ENCODE measurements at places on chromosomes 4 and X. TPM values are rescaled to one million over a fixed set of nuclear protein-coding genes. Genes with fewer than 3 reads are reported as not detected.

DNA sequence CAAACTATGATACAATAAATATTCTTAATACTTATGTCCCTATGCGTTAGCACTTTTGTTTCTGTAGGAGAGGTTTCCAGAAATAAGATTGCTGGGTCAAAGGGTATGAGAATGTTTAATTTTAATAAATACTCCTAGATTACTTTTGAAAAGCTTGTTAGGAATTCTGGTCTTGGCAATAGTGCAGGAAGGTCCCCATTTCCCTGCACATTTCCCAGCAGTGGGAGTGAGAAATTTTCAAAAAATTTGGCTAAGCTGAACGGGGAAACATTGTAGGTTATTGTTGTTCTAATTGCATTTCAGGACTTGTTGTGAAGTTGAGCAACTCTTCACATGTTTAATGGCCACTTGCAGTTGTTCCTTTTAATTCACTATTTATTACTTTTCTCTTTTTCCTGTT lies 27.1 kb downstream of the IGFBP7 start:
- H3K27me3 ChIP-seq = no peaks in the 10 kb centered on the region
- H3K4me1 ChIP-seq = no peaks in the 10 kb centered on the region
- no peak overlapping the region for H3K27ac ChIP-seq
- no peak overlapping the region for H3K4me3 ChIP-seq

Gene CACNA1F
- total RNA-seq = 1.0 TPM

GRCh38 chr4:185128272-185129119 lies 14.6 kb upstream of the SLC25A4 start:
- no peaks in the 10 kb centered on the region for H3K36me3 ChIP-seq
- H3K27ac ChIP-seq = no peak overlapping the region
- peaks cover 16% of the 10 kb centered on the region for H3K27me3 ChIP-seq
- peak overlapping the region; percentile 53 for H3K4me3 ChIP-seq
- no peak for DNase-seq

GRCh38 chr4:171588764-171589163 lies 224.4 kb upstream of the GALNTL6 start:
- no peak for DNase-seq
- no peak overlapping the region for H3K4me3 ChIP-seq
- no peak overlapping the region for H3K27ac ChIP-seq
- no peaks in the 10 kb centered on the region for H3K27me3 ChIP-seq
- H3K4me1 ChIP-seq = no peaks in the 10 kb centered on the region
- no peaks in the 10 kb centered on the region for H3K36me3 ChIP-seq

GRCh38 chrX:133297284-133297683 lies 79.1 kb upstream of the TFDP3 start:
- H3K4me1 ChIP-seq = no peaks in the 10 kb centered on the region
- no peak for DNase-seq
- no peaks in the 10 kb centered on the region for H3K27me3 ChIP-seq
- H3K27ac ChIP-seq = no peak overlapping the region

GRCh38 chr4:88002786-88003185 lies 4.6 kb upstream of the PKD2 start:
- no peak overlapping the region for H3K27ac ChIP-seq
- no peak overlapping the region for H3K4me3 ChIP-seq
- no peaks in the 10 kb centered on the region for H3K36me3 ChIP-seq
- no peak for DNase-seq
- no peaks in the 10 kb centered on the region for H3K4me1 ChIP-seq

All from colonic mucosa (tissue), 4 donors.